CD4-positive, alpha-beta T cell treated with Interleukin-4 for 4 hours (primary cell): ENCODE measurements at places on chromosomes 3 and 15.

- no peak for DNase-seq
Measured at GRCh38 chr15:25474251-25474650, 35.4 kb upstream of the UBE3A start.

GRCh38 chr3:186417791-186418190, 55.8 kb upstream of the DGKG start:
- DNase-seq: no peak

DNA sequence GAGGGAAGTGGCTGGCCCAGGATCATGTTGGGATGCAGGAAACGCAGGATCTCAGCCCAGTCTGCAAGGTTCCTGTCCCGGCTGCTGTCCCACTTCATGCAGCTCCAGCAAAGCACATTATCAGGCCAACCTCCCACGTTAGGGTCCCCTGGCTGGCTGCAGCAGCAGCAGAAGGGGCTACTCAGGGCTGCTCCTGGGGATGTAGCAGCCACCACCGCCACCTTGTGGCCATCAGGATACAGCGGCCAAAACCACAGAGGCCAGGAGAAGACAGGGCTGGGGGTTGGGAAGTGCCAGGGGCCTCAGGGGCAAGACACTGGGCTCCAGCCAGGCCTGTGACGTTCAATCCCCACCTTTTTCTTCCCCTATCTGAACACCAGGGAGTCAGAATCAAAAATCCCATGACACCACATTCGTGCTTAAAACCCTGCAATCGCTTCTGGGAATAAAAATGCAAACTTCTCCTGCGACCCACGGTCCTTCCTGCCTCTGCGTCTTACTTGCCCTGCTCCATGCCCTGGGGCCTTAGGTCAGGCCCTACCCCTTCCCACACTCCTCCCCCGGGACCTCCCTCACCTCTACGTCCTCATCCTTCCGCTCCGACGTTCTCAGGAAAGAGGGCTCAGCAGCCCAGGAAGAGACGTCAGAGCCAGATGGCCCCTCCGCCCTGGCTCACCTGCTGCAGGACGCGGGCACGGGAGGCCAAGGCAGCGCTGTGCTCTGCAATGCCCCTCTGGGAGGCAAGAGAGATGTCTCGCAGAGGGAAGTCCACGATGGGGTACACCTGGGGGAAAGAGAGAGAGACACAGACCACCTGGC, 21.5 kb downstream of the SSUH2 start:
- DNase-seq: peak; percentile 40

DNA sequence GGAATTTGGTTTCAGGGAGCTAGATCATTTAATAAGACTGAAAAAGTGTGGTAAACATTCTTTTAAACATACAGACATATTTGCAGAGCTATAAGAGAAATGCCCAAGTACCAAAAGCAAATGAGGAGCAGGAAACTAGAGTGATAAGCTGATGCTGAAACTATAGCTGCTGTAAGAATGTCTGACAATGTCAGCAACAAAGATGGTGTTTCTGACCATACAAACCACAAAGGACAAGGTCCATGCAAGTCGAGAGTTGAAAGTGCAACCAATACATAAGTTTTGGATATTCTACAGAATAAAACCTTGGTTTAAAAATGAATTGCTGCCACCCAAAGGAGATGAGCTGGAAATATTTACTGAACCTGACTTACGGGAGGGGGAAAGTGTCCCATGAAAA, 610.2 kb downstream of the TBL1XR1 start:
- no peak for DNase-seq

- DNase-seq: no peak
Measured at GRCh38 chr15:42042602-42043400, 22.0 kb upstream of the PLA2G4E start.
